GOT3 (cell line): ENCODE measurements at places on chromosomes 1 and 21.

GRCh38 chr1:228371741-228372182 is 34.9 kb downstream of the TRIM11 start:
- no peak for DNase-seq

GRCh38 chr21:44418108-44418875 is 37.0 kb upstream of the LRRC3 start:
- DNase-seq = no peak

DNA sequence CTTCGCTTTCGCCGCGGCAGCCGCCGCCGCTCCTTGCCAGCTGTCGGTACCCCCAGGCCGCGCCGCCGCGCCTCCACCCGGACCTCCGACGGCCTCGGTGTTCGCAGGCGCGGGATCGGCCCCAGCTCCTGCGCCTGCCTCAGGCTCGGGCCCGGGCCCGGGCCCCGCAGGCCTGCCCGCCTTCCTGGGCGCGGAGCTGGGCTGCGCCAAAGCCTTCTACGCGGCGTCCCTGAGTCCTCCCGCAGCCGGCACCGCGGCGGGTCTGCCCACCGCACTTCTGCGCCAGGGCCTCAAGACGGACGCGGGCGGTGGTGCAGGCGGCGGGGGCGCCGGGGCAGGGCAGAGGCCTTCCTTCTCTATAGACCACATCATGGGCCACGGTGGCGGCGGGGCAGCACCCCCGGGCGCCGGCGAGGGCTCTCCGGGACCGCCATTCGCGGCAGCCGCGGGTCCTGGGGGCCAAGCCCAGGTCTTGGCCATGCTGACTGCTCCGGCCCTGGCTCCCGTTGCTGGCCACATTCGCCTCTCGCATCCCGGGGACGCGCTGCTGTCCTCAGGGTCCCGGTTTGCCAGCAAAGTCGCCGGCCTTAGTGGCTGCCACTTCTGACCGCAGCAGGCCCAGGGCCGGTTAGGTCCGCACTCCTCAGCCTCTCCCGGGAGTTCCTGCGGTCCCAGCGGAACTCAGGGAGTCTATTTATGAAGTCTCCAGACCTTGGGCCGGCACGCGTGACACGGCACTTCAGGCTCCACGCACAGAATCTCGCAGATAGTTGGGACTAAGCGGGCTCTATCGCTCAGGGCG is 1.4 kb downstream of the FOXD2 start:
- no peak for DNase-seq

- DNase-seq = no peak
Observed at GRCh38 chr1:168271636-168272035, 9.0 kb upstream of the TBX19 start.

DNA sequence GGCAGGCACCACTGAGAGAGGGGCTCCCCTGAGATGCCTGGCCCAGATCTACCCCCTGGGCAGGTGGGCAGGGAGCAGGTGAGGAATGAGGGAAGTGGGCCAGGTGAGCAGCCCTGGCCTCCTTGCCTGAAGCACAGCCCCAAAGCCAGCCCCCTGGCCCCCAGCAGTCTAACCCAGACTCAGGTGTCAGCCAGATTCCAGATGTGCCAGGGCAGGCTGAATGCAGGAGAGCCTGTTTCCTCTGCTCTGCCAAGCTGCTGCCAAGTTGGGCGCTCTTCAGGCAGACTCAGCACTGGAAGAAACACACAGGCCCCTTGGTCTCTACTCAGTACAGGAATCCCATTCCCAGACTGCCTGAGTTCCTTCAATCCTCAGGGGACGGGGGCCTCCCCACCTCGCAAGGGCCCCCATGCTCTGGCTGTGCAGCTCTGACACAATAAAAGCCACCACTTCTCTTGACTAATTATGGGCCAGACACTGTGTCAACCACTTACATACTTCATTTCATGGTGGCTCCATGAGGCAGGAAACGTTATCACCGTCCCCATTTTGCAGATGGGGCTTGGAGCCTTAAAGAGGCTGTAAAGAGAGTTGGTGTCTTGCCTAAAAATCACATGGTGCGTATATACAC is 20.4 kb downstream of the ARHGEF19 start:
- DNase-seq = no peak

GRCh38 chr1:197924516-197925123 is 7.4 kb downstream of the LHX9 start:
- DNase-seq = no peak

DNA sequence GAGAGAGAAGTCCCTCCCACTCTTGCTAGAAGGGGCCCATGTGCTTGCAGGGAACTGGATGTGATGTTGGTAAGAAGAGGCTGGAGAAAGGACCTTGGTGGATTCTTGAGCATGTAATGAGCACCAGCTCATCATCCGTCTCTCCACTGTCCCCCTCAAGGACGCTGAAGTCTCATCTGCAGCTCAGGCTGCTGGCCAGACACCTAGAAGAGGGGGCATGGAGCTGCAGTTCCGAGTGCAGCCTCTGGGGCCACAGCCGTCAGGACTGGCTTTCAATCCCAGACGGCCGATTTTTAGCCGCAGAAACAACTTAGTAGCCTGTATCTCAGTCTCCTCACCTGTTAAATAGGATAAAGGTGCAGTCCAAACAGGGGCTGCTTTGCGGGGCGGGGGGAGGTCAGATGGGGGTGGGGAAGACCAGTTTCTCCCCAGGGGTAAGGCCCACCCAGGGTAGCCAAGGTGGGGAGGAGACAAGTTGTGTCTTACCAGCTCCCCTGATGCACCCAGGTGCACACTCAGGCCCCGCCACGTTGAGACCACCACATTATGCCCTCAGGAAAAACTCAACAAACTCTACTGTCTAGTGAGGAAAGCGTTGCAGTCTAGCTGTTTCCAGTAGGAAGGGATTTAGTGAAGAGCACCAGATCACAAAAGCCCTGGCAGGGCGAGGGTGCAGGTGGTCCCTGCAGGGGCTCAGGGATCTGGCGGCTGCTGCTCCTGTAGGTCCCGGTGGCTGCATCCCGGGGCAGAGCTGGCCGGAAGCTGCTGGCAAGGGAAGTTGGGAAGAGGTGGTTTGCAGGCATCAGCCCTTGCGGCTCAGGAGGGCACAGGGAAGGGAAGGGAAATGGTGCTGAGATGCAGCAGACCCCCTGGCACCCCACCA is 29.5 kb downstream of the LDLRAP1 start:
- DNase-seq = no peak

GRCh38 chr21:30719401-30719800 is 824 bp upstream of the KRTAP21-3 start:
- no peak for DNase-seq

DNA sequence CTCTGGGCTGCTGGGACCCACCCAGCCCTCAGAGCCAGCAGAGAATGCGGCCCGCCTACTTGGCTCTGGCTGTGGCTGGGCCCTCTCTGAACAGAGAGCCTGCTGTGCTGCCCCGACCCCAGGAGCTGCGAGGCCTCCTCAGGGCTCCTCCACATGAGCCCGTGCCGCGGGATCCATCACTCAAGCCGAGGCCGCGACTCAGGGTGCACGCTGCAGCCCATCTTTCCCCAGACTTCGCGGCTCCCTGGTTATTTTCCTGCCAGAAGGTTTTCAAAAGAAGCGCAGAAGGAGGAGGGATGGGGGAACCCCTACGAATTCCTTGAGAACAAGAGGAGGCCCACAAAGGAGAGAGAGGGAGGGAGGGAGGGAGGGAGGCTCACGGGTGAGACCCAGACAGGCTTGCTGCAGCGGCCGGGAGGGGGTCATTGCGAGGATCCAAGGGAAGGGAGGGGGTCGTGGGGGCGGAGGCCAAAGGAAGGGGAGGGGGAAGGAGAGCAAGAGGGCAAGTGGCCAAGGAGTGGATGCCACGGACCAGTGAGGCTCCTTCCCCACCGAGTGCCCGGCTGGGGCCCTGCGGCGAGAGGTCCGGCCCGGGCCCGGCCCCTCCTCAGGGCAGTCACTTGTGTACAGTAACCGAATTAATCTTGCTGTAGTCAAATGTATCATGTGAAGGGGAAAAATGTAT is 146.8 kb downstream of the CASZ1 start:
- no peak for DNase-seq

GRCh38 chr1:46306159-46306530 is 2.6 kb downstream of the UQCRH start:
- no peak for DNase-seq

- no peak for DNase-seq
Observed at GRCh38 chr1:226638608-226639007, 90.0 kb downstream of the STUM start.

DNA sequence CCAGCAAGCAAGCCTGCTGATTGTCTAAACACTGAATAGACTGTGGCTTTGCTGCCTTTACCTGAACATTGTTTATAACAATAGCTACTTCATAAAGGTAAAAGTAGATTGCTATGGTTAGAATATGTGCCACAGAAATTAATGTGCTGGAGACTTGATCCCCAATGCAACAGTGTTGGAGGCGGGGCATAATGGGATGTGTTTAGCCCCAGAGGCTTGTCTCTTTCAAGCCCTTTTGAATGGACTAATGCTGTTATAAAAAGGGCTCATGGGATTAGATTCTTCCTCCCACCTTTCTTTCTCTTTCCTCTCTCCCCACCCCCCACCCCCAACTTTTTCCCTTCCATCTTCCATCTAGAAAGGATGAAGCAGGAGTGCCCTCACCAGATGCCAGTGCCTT is 80.2 kb upstream of the PPP2R5A start:
- no peak for DNase-seq

DNA sequence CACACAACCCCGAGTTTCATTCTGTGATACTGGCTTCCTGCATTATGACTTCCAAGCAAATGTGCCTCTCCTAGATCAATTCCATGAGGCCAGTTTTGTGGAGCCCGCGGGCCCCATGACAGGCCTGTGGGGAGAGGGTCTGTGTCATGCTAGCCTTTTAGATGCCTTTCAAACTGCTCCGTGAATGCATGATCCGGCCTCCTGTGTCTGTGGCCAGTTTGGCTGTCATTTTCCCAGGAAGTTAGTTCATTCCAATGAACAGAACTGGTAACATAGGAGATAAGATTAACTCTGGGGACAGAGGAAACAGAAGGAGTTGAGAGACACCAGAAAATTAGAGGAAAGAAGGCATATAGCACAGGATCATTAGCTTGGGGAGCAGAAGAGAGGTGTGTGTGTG is 3.2 kb downstream of the FNDC7 start:
- DNase-seq = no peak

DNA sequence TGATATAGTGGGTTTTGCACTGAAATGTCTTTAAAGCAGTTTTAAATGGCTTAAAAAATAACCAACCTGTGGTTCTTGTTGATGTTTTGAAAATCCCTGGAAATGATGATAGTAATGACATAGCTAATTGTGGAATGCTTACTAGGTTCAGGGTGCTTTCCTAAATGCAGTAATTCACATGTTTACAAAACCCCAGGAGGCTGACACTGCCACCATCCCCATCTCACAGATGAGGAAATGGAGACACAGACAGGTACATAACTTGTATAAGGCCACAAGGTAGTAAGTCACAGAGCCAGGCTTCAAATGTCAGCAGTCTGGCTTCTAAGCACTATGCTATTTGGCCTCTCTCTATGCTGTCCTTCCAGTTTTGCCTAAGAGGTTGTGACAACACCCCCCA is 40.6 kb downstream of the C8B start:
- no peak for DNase-seq

GRCh38 chr1:10564063-10564462 is 89.3 kb downstream of the PEX14 start:
- no peak for DNase-seq

- no peak for DNase-seq
Observed at GRCh38 chr1:116852910-116853309, 56.8 kb upstream of the PTGFRN start.

GRCh38 chr1:51760872-51761271 is 117.7 kb downstream of the NRDC start:
- no peak for DNase-seq

GRCh38 chr1:215417122-215417521 is 150.0 kb upstream of the KCTD3 start:
- DNase-seq = no peak

DNA sequence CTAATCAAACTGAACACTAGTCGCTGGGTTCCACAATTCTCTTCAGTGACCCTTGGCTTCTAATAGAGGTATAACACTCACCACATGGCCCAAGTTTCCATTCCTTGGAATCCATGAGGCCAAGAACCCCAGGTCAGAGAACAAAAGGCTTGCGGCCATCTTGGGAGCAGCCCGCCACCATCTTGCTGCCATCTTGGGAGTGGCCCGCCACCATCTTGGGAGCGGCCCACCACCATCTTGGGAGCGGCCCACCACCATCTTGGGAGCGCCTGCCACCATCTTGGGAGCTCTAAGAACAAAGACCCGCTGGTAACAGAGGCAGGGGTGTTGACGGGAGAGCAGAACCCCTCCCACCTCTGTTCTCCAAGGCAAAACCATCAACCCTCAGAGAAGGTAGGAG is 493.4 kb downstream of the MATN1 start:
- no peak for DNase-seq

GRCh38 chr1:248923352-248924338 is 17.6 kb downstream of the PGBD2 start:
- DNase-seq = no peak
